Heart right ventricle (tissue), 16 donors: ENCODE measurements at places on chromosomes 12 and 14.

- peak; percentile 68 for DNase-seq
These were observed 105.0 kb downstream of the PPP2R5E start for GRCh38 chr14:63438065-63438757.

- no peak for DNase-seq
These were observed 36.7 kb upstream of the ELK3 start for GRCh38 chr12:96157427-96157826.

DNA sequence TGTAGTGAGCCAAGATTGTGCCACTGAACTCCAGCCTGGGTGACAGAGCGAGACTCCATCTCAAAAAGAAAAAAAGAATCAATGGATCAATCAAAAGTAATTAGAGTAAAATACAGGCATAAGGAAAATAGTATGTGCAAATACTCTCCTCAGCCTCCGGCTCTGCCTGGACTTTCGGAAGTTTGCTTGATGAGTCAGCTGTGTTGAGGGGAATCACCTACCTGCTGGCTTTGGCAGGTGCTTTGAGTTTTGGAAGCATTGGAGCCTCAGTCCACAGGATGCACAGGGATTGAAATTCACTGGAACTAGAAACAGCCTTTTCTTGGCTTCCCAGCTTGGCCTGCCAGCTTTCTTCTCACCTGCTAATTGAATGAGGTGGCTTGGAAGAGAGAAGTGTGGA lies 268.2 kb downstream of the PCNX1 start:
- DNase-seq, result no peak

DNA sequence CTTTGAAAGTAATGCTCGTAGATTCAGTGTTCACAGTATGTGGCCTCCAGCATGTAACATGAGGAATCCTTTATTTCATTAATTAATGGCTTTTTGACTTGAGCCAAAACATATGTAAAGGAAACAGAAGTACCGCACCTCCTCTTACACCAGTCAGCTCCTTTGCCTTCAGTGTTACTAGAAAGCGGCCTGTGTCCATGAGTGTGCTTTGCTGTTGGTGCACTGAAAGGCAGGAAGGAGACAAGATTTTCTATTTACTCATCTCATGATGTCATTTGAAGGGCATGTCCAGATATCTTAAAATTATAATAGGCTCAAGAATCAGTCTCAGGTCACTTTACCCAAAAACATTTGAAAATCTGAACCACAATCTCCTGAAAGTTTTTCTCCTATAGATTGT lies 9.9 kb upstream of the CCT2 start:
- DNase-seq, result no peak

DNA sequence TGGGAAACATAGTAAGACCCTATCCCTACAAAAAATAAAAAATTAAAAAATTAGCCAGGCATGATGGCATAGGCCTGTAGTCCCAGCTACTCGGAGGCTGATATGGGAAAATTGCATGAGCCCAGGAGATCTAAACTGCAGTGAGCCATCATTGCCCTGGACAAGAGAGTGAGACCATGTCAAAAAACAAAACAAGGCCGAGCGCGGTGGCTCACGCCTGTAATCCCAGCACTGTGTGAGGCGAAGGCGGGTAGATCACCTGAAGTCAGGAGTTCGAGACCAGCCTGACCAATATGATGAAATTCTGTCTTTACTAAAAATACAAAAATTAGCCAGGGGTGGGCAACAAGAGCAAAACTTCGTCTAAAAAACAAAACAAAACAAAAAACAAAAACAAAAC lies 51.6 kb downstream of the FAM186A start:
- DNase-seq, result no peak

DNA sequence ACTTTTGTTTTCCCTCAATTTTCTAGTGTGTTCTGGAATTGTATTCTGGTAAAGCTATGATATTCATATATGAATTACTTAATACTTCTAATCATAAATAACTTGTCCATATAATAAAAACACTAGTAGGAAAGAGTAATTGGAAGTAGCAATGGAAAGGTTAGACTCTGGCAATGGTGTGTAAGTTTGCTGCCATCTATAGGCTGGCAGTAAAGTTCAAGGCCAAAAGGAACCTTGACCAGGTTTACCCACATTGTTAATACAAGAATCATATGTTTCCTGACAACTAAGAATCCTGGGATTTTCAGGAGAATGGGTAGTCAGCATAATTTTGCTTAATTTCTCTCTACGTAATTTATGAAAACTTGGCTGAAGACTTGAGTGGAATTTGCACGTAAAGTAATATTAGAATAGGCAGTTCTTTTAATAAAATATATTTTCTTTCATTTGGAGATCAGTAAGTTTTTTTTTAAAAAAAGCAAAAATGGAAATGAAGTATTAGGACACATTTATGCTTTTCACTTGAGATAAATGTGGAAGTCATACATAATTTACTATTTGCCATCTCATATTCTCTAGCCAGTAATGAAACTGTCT lies 926.7 kb downstream of the GALC start:
- no peak for DNase-seq

DNA sequence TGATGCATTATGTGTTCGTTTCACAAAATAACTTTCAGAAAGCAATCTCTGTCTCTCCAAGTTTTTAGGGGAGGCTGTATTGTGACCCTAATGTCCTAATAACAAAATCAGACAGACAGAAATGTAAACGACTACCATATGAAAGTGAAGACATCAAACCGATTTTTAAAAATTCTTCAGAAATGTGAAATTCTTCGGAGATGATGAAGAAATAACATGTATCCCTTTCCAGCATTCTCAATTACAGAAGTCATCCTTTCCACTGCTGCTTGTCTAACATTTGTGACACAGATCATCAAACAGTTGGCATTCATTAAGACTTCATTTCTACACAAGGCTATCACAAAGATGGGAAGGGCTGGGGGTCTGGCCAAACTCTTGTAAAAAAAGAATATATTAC lies 41.0 kb downstream of the DMAC2L start:
- DNase-seq, result no peak

GRCh38 chr12:51391283-51392123 lies at the start of gene GALNT6:
GALNT6 (minus strand) TSS chr12:51391406; CDS start chr12:51379781, 11,625 bp downstream.
- peak; percentile 20 for DNase-seq

GRCh38 chr12:4905316-4905715 lies 4.4 kb upstream of the KCNA1 start:
- DNase-seq, result no peak

DNA sequence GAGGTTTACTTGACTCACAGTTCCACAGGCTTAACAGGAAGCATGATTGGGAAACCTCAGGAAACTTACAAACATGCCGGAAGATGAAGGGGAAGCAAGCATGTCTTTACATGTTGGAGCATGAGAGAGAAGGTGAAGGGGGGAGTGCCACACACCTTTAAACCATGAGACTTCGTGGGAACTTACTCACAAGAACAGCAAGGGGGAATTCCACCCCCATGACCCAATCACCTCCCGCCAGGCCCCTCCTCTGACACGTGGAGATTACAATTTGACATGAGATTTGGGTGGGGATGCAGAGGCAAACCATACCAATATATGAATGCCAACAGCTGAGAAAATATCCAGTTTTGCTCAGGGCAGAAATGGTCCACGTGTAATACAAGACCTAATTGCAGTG lies 518.6 kb downstream of the VRK1 start:
- DNase-seq, result no peak

- DNase-seq, result no peak
These were observed 2.8 kb downstream of the EID3 start for GRCh38 chr12:104306376-104306775.

DNA sequence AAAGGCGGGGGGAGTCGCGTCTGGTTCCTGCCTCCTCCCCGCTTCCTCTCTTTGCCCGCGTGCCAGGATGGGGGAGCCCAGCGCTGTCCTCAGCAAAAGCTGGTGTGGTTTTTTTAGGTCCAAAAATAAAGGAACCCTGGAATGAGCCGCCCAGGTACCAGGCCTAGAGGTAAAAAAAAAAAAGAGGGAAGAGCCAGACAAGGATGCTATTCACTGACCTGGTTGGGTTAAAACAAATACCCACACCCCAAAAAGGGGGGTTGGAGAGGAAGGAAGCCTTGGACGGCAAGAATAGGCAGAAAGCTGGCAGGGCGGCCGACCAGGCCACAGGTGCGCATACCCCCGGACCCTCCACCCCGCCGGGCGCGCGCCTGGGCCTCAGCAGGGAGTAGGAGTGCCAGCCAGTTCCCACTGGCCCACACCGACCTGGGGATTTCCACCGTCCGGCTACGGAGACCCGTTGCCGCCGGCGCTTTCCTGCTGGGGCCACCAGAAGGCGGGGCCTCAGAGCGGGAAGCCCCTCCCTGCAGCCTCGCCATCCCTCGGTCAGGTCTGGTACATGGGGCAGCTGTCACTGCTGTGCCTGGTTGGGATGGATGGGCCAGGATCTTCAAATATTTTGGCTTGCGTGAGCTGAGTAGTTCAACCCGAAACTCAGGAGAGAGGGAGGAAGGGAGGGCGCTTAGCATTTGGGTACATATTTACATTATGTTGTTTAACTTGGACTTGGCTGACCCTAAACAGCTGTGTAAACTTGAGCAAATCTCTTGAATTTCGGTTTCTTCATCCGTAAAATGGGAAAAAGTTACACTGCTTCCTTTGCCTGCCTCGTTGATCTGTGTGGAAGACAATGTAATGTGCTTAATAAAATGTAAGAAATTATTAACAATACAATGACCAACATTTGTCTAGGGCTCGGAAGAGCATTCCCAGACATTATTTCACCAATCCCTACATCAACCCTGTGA lies 5.4 kb upstream of the IRF2BPL start:
- DNase-seq, result peak; percentile 89

- DNase-seq, result no peak
These were observed 156.0 kb downstream of the SAMD4A start for GRCh38 chr14:54722791-54723432.

- DNase-seq, result no peak
These were observed 28.9 kb downstream of the ABCC9 start for GRCh38 chr12:21912318-21912717.

DNA sequence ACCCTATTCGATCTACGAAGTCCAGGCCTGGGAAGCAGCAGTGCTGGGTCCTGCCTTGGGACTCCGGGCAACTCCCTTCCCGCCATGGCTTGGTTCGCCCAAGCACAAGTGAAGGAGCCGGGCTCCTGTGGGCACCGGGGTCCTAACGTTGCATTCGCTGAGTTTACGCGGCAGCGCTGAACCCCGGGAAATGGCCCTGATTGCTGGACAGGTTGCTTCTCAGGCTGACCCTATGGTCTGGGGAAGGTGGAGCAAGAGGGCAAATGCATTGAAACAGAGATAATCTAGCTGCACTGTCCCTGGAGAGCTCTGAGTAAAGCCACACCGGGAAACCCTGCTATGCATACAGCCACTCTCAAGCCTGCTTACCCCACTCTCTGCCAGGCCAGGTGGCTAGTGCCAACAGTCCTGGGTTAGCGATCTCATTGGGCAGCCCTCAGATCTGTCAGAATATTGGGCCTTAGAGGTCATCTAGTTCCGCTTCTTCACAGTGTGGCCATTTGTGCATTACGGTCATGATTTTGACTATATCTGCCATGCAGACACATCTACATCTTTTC lies 11.3 kb downstream of the SYNE3 start:
- no peak for DNase-seq

GRCh38 chr12:57625261-57626032 lies 7.6 kb downstream of the B4GALNT1 start:
- DNase-seq, result no peak

DNA sequence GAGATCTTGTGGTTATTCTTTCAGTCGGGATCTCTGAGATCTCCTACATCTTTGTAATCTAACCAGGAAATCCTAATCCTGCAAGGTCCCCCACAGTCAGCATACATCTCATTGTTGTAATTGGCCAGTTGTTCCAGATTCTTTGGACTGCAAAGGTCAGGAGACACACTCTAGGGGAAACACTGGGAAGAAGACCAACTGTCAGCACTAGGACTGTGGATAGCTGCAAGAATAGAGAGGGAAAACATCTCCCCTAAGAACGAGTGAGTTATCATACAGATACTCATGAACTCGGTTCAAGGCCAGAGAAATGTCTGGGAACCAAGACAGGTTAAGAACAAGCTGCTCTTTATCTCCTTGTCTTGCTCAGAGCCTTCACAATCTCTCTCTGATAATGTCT lies 217.9 kb upstream of the TMPO start:
- DNase-seq, result no peak

GRCh38 chr12:69298947-69299346 lies 49.2 kb upstream of the LYZ start:
- no peak for DNase-seq

DNA sequence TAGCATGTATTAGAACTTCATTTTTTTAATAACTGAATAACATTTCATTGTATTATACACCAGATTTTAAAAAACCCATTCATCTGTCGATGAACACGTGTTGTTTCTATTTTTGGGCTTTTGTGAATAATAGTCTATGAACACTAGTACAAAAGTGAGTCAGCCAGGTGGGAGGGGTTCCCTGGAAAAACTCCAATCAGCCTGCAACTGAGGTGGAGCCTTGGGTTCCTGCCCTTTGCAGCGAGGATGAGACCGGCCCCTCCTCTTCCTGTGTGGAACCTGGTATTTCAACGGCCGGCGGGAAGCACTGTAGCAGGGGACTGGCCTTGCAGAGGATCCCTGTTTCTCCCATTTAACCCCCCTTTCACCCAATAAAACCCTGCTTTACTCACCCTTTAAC lies 56.1 kb downstream of the LMNTD1 start:
- DNase-seq, result no peak
